ENCODE measurements at places on chromosomes 1 and 21.

DNA sequence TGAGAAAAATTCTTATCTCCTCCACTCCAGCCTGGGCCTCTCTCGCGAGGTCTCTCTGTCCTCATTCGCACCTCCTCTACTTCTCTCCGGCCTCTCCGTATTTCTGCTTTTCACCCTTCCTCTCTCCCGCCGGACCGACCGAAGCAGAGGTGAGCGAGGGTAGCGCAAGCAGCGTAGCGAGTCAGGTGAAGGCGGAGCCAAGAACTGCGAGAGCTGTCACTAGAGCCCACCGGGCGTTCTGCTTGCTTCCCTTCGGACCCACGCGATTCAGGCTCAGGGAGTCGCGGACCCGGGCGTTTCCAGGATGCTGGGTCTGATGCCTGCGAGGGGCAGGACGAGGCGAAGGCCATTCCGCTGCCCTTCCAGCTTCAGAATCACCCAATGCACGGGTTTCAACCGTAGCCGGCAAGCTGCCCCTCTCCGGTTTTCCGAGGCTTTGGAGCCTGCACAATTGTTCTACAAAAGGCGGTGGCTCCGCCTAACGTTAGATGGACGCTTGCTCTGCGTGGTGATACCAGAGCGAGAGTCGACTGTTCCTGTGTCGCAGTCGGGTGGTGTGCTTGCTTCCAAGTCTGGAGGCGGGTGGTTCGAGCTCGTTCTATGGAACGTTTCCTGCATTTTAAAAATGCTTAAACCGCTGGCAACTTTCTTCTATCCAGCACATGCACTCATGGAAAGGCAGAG, 310.2 kb downstream of the FAM72C start:
- DNase-seq: no peak

DNA sequence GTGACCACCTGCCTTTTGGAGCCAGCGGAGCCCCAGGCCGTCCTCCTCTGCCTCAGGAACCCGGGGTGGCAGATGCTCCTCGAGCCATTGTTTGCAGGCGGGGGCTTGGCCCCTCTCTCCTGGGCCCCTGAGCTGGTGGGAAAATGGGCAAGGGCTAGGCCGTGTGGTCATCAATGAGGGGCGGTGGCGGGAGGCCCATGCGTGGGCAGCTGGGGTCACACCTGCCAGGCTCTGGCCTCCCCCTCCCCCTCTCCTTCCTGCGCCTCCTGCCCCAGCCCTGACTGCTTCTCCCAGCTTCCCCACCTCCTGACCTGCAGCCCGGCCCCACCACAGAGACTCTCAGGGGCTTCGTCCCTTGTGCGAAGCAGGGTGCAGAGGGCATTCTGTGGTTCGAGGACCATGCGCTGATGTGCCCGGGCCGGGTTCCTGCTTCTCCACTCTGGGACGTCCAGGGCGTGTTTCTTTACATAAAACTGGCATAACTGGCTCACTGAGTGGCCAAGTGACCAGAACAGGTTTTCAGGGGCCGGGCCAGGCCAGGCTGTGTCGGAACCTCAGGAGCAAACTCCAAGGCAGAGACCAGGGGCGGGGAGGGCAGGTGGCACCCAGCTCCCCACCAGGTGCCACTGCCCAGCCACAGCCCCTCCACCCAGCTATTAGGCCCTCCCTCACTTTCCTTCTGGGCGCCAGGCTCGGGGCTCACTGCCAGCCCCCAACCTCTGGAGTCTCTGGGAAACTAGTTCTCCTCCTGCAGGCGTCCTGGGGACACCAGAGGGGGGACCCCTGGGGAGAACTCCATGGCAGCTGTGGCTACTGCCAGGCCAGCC, 9.3 kb downstream of the SAMD11 start:
- DNase-seq: no peak

DNA sequence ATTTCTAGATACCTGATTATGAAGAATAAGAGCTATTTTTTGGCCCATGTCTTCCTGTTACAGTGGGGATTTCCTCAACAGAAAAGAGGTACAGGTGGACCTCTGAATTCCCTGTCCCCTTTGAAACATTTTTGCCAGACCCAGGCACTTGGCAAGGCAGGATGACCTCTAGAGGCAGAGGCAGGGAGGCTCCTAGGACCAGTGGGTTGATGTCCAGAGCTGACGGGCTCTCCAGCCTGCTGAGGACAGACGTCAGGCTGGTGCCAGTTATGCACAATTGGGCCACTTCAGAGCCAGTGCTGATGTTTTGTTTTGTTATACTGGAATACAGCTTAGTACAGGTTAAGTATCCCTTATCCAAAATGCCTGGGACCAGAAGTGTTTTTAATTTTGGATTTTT, 18.5 kb upstream of the A3GALT2 start:
- DNase-seq: no peak

- no peak for DNase-seq
These were observed 69.8 kb downstream of the RYR2 start for GRCh38 chr1:237111807-237112206.

- DNase-seq: no peak
These were observed 52.8 kb upstream of the GOLT1A start for GRCh38 chr1:204266504-204267034.

DNA sequence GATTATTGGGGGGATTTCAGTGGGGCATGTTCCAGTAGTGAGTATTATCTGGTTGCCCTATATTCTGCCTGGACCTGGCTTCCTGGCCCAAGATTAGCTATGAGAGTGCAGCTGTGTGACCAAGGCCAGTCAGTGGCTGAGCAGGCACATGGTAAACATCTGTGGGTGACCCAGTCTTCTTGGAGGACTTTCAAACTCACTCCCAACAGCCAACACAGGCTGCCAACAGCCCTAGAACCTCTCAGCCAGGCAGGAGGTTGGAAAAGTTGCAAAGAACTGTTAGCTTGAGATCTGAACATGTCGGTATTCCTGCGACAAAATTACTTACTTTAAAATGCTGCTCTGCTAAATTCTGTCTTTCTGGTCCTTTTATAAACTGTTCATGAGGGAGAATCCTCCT, 192.4 kb downstream of the TGFBR3 start:
- peak; percentile 21 for DNase-seq

- DNase-seq: no peak
These were observed 101.7 kb downstream of the RIPK4 start for GRCh38 chr21:41664881-41665765.

DNA sequence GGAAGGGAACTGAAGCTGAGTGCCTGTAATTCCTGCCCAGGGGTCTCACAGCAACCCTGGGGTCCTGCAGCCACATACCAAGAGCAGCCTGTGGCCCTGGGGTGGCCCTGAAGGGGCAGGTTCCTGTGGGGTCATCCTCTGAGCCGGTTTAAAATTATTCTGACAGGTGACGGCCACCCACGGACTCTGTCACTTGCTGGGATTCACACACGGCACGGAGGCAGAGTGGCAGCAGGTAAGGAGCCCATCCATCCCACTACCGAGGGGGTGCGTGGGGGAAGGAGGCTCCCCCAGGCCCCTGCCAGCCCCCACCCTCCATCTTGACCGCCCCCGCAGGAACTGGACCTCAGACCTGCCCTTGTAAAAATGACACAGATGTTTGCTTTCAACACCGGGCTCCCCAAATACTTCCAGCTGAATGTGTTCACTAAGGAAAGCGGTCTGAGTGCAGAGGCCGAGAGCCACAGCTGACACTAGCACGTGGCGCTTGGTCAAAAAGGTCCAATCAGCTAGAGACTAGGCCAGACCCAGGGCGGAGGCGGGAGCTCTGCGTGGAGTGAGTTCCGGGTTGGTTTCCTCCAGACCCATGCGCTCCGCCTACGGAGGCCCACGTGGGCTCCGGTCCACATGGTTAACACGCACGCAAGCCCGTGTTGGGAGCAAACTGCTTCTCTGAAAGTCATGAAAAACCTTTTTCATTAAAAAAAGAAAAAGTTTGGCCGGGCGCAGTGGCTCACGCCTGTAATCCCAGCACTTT, 10.0 kb downstream of the YBEY start:
- DNase-seq: peak; percentile 62

GRCh38 chr1:180119837-180120236, 34.8 kb upstream of the QSOX1 start:
- no peak for DNase-seq

DNA sequence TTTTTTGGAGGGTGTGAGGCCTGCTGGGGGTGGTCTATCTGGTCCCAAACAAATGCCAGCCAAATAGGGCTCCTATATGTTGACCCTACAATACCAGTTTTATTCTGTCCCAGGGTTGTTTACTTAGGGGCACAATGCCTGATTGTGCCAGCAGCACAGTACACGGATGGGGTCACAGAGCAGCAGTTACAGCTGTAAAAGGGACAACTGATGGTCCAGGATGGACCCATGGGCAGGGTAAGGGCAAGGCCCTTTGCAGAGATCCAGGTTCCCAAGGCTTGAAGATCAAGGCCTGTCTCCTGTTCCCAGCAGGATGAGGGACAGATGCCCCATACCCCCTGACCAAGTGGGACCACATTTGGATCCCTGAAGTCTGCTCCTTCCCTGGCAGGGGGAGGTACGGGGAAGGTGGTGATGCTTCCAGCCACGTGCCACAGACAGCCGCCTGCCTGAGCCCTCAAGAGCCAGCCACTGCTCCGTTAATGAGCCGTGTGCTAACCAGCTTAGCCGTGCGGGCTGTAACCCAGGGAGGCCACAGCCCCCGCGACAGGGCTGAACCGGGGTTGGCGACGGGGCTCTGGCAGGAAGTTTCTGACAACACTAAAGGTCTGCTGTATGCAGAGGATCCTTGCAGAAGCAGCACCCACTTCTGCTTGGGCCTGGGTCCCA, 18.2 kb downstream of the SLC6A9 start:
- no peak for DNase-seq

GRCh38 chr1:16235944-16236510, 956 bp downstream of the CPLANE2 start:
- no peak for DNase-seq

- DNase-seq: no peak
These were observed 12.5 kb downstream of the RHOC start for GRCh38 chr1:112694363-112694929.

DNA sequence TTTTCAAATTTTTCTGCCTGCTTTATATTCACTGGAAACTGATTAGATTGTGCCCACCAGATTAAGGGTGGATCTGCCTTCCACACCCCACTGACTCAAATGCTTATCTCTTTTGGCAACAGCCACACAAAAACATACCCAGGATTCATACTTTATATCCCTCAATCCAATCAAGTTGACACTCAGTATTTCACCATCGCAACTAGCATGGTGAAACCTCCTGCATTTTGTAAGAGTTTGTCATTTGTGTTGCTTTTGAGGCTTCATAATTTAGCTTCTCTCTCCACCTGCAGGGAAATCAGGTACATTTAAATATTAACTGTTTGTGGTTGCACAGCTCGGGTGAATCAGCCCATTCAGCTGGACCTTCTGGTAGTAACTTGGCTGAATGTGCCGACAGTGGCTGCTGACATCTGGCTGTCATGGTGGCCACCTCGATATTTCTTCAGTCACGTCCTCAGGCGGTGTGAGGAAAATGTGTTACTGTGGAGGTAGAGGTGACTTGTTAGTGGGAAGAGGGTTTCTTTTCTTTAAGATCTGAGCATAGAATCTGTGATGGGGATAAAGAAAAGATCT, 224.0 kb downstream of the PTBP2 start:
- DNase-seq: no peak

DNA sequence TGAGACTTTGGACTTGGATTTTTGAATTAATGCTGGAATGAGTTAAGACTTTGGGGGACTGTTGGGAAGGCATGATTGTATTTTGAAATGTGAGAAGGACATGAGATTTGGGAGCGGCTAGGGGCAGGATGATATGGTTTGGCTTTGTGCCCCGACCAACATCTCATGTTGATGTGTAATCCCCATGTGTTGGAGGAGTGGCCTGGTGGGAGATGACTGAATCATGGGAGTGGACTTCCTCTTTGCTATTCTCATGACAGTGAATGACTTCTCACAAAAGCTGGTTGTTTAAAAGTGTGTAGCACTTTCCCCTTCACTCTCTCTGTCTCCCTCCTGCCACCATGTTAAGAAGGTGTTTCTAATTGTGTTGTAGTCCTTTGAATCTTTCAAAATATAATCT, 9.3 kb upstream of the PHGDH start:
- DNase-seq: no peak

- no peak for DNase-seq
These were observed 251.1 kb upstream of the ADGRL2 start for GRCh38 chr1:81549588-81550127.

- no peak for DNase-seq
These were observed 28.2 kb downstream of the CHD1L start for GRCh38 chr1:147270721-147271120.

GRCh38 chr1:232368821-232369321, 261.1 kb downstream of the SIPA1L2 start:
- no peak for DNase-seq

- DNase-seq: no peak
These were observed 655.6 kb upstream of the NEGR1 start for GRCh38 chr1:72937905-72938304.

GRCh38 chr1:147539122-147539575, 2.2 kb upstream of the BCL9 start:
- DNase-seq: no peak

DNA sequence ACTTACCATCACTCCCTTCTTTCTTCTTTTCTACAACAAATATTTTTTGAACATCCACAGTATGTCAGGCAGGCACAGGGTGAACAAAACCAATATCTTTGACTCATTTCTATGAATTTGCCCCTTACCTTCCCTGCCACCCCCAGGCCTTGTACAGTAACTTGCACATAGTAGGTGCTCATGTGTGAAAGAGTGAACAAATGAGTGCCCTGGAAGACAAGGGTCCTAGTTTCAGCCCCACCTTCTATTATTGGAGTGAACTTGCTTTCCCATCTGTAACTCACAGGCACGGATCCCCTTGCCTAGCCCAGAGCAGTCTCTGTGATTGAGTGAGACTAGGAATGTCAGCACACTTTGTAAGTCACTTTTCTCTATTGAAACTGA, 12.8 kb downstream of the ZDHHC18 start:
- DNase-seq: no peak

- no peak for DNase-seq
These were observed 26.3 kb downstream of the PCSK9 start for GRCh38 chr1:55065648-55066047.

DNA sequence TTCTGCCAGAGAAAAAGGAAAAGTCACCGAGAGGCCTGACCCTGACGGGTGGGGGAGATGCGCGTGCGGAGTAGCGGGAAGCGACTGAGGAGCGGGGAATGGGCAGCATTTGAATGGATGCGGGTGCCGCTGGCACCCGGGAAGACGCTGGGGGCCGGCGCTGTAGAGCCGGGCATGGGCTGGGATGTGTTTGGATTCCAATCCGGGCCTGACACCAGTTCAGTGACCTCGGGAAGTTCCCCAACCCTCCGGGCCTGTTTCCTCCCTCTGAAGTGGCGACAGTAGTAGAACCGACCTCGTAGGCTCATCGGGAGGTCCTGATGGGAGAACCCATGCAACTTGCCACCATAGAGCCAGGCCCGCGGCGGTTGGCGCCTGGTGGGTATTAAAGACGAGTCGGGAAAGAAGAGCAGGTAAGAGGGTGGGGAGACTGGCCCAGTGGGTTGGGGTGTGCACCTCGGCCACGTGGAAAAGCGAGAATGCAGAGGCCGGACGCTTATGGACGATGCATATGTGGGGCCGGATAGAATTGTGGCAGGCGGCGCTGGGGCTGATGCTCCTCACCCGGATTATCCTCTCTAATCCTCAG, 642 bp upstream of the SLC16A1 start:
- peak; percentile 35 for DNase-seq

- no peak for DNase-seq
These were observed 37.7 kb downstream of the SEC16B start for GRCh38 chr1:177932123-177932522.
